ENCODE measurements at places on chromosomes 4 and X.
A peak's percentile ranks its signal among the peaks of the same experiment; 100 is the strongest.

GRCh38 chr4:165600959-165601683 is 222.3 kb downstream of the CPE start:
- no peak for DNase-seq

GRCh38 chr4:78627046-78627965 is 75.7 kb downstream of the ANXA3 start:
- DNase-seq, result no peak

DNA sequence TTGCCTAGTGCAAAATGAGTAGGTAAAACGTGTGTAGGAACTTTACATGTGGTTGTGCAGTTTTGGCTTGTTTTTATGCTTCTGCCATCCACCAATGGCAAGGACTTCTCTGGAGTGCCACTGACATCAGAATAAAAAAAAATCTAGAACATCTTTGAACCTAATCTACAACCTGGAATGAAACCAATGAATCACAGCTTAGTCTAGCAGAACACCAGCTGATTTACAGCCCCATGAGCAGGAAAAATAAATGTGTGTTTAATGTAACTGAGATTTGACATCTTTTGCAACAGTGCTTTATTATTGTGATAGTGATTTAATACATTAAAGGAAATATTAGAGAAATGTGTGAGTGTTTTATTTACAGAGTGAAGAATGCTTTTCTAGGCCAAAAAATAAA is 995.1 kb downstream of the PCDH7 start:
- DNase-seq, result no peak

DNA sequence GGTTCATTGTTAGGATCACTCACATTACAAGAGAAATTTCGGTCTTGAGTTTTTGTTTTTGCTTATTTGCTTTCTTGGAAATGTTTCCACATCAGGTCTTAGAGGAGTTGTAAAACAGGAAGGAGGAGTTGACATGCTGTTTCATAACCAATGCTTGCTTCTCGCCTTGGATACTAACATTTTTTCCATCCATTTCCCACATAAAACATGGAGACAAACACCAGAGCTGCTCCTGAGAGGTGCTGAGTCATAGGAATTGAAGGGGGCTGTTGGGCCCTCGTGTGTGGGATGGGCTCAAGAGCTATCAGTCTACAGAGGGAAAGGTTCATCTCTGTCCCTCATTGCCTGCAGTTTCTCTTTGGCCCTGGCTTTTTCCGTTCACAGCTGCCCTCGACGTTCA is 29.9 kb downstream of the TBL1X start:
- no peak for DNase-seq

DNA sequence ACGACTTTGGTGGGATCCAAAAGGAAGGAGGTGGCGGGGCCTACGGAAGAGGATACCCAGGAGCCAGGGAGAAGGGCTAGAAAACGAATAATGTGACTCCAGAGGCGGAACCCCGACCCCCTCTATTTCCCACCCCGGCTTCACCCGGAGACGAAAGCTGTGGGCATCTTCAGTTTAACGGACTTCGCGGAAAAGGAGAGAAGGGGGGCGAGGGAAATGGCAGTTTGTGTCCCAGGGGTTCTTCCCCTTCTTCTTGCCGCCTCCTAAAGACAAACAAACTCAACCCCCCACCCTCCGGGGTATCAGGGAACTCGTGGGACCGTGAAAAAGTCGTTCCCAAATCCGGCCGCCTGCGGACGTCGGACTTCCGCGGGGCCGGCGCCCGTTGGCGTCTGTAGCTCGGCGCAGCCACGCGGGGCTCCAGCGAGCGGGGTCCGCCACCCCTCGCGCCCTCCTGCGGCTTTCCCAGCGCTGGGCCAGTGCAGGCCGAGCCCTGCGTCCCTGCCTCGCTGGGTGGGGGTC is 3.6 kb upstream of the LEF1 start:
- DNase-seq, result no peak

GRCh38 chr4:120299631-120300030 is 233.0 kb upstream of the MAD2L1 start:
- DNase-seq, result no peak

DNA sequence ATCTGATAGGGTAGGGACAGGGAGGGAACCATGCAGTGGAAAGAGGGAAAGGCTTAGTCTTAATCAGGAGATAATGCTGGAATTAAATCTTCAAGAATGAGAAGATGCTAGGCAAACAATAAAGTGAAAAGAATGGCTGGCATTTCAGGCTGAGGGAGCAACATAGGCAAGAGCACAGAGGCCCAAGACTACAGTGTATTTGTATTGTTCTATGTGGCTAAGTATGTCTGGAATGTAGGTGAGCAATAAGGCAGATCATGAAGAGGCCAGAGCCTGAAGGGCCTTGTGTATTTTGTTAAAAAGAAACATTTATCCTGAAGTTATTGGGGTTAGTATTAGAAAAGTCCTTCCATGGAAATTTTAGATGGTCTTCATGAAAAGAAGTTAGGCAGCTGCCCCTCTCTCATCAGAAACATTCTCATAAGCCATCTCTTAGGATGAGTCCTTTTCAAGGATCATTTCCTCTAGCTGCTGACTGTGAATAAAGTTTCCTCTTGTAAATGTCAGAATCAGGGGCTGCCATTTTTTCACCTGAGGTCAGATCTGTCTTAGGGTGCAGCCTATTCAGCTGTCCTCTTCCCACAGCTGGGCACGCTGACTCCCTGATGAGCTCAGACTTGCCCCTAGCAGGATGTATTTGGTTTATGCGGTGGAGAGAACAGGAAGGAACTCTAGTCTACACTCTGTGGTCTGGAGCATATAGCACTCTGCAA is 46.3 kb downstream of the ATP10D start:
- DNase-seq, result peak; percentile 29

- DNase-seq, result no peak
Observed at GRCh38 chrX:27915617-27916016, 65.6 kb downstream of the DCAF8L1 start.

- DNase-seq, result no peak
Observed at GRCh38 chr4:152156442-152156841, 379.4 kb downstream of the FBXW7 start.

- DNase-seq, result no peak
Observed at GRCh38 chrX:9227276-9227675, 193.3 kb upstream of the FAM9B start.

DNA sequence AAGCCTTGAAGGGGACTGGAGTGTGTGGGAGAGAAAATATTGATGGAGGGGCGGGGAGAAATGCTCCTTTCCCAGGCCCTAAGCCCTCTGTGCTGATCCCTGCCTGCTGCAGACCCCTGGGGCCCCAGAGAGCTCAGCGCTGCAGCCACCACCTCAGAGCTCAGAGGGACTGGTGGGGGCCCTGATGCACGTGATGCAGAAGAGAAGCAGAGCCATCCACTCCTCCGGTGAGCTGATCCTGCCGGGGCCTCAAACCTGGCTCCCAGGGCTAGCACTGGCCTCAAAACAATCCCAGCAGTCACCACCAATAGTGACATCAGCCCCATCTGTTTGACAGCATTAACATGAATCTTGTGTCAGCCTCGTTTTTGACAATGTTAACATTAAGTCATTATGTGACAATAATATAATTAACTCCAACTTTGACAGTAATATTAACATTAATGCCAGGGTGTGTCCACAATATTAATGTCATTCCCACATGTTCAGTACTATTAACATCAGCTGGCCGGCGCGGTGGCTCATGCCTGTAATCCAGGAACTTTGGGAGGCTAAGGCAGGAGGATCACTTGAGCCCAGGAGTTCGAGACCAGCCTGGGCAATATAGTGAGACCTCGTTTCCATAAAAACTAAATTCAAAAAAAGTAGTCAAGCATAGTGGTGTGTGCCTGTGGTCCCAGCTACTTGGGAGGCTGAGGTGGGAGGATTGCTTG is 5.8 kb downstream of the WAS start:
- no peak for DNase-seq

DNA sequence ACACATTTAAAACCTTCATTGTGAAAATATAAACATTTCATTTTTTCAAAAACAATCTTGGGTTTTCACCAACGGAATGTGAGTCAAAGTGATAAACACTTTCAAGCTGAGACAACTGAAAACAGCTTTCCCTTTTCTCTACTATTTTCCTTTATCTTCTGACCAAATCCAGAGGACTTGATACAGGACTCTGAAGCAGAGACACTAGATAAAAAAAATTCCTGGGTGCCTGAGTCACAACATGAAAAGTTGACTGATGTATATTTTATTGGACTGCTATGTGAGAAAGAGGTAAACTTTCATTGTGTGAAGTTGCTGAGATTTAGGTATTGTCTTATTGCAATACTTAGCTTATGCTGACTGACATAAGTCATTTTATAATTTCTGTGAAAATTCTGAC is 411.2 kb downstream of the SPOCK3 start:
- no peak for DNase-seq

DNA sequence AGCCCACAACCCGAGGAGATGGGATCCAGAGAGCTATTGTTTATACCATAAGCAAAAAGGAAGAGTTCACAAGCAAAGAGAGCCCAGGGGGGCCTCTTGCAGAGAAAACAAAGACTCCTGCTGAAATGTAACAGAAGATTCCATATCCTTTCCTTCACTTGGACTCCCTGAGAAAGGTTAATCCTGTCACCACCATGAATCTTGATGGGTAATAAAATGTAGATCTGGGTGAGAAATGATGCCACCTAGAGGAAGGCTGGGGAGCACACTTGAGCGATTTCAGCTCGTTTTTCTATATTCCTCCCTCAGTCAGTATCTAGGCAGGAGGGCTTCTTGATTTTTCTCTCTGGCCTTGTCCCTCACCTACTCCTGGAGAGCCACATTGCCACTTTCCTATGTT is 10.2 kb upstream of the KCNE5 start:
- DNase-seq, result no peak

DNA sequence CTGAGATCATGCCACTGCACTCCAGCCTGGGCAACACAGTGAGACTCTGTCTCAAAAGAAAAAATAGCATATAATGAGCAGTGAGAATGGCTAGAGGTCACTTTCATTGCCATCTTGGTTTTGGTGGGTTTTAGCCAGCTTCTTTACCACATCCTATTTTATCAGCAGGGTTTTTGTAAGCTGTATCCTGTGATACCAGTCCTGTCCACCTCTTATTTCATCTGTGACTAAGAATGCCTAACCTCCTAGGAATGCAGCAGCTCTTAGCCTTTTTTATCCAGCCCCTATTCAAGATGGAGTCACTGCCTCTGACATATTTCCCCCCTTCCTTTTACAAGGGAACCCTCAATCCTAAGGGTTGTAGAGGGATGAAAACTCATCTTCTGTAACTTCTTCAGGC is 26.1 kb upstream of the IGFBP7 start:
- DNase-seq, result no peak

DNA sequence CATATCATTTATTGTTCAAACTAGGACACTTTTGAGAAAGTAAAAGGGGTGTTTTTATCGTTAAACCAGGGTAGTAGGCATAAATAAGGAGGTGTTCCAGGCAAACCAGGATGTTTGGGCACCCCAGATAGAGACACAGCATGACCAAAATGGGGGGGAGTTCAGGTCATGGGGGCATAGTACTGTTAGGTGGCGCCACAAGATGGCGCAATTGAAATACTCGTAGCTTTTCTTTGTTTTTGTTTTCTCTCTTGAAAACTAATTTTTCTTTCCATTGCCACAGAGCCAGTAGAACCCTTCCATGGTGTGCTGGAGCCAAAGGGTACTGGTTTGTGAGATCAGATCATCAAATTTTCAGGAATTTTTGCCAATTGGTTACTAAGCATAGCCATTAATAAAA is 283.4 kb downstream of the BCOR start:
- no peak for DNase-seq

- no peak for DNase-seq
Observed at GRCh38 chrX:28659269-28659668, 72.0 kb downstream of the IL1RAPL1 start.

GRCh38 chrX:39898147-39898546 is 199.6 kb downstream of the BCOR start:
- DNase-seq, result no peak

DNA sequence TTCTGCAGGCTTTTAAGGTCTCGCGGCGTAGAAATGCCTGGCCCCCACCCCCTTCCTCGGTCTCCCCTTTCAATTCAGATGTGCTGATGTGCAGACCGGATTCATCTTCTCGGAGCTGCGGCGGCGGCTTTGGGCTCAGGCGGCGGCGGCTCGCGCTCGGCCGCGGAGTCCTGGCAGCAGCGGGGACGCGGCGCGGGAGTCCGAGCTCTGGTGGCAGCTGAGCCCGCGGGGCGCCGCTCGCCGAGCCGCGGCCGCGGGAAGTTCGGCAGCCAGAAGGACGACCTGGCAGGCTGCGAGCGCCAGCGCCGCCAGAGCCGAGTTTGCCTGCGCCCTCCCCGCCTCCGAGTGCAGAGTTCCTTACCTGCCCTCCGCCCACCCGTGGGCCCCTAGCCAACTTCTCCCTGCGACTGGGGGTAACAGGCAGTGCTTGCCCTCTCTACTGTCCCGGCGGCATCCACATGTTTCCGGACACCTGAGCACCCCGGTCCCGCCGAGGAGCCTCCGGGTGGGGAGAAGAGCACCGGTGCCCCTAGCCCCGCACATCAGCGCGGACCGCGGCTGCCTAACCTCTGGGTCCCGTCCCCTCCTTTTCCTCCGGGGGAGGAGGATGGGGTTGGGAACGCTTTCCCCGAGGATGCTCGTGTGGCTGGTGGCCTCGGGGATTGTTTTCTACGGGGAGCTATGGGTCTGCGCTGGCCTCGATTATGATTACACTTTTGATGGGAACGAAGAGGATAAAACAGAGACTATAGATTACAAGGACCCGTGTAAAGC is 448 bp downstream of the TLL1 start:
- no peak for DNase-seq

DNA sequence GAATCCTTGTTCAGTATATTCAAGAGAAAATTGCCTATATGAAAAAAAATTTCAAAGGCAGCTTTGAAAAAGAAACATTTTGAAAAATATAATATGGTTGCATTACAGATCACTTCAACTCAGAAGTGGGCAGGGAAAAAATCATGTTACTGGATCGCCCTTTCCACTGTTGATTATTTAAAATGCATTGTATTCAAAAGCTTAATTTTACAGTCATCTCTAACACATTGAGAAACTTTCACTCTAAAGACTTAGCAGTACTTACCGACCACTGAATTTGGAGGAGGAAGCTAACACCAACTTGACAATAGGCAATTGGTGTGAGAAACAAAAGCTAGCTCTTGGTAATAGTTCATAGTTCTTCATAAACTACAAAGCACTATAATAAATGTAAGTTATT is 101.9 kb downstream of the CEP135 start:
- DNase-seq, result no peak

All from stimulated activated CD8-positive, alpha-beta memory T cell treated with anti-CD3 and anti-CD28 coated beads, Interleukin-4, amount 100 ng/mL, for 4 hours (primary cell).